ENCODE measurements at places on chromosomes 5 and 9. TPM values are rescaled to one million over a fixed set of nuclear protein-coding genes. Genes with fewer than 3 reads are reported as not detected.

DNA sequence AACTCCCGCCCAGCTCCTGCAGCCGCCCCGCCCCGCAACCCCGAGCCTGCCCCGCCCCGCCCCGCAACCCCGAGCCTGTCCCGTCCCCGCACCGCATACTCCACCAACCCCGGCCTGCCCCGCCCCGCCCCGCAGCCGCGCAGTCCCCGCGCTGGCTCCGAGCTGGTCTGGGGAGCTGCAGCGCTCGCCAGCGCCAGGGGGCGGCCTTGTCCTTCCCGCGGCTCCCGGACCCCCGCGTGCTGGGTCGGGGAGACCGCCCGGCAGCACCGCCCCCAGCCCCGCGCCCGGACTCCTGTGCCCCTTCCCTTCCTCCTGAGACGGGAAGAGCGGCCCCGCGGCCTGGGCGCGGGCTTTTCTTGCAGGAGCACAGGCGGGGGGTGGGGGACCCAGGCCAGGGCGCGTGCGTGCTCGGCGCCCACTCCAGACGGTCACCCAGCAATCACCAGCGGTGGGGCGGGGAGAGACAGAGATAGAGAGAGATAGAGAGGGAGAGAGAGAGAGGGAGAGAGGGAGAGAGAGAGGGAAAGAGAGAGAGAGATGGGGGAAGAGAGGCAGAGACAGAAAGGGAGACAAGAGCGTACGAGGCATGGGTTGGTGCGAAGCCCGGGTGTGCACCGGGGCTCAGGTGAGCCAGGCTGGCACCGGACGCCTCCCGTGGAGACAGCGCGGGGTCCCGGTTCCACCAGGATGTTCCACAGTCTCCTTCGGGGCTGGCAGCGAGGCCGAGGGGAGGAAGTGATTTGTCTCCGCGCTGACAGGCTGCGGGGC lies 14.7 kb upstream of the TMEM250 start:
- H3K4me3 ChIP-seq = peak overlapping the region; percentile 61
- peaks cover 68% of the 10 kb centered on the region for H3K27me3 ChIP-seq
- H3K36me3 ChIP-seq = no peaks in the 10 kb centered on the region
- peak; percentile 74 for DNase-seq
- H3K27ac ChIP-seq = no peak overlapping the region
- peaks cover 9% of the 10 kb centered on the region for H3K4me1 ChIP-seq

GRCh38 chr9:32395510-32396216 lies 11.2 kb downstream of the ACO1 start:
- H3K27me3 ChIP-seq = no peaks in the 10 kb centered on the region
- H3K4me1 ChIP-seq = no peaks in the 10 kb centered on the region
- DNase-seq = no peak

GRCh38 chr9:15717290-15717967 lies 164.6 kb downstream of the CCDC171 start:
- no peak overlapping the region for H3K27ac ChIP-seq
- no peaks in the 10 kb centered on the region for H3K27me3 ChIP-seq
- H3K4me3 ChIP-seq = no peak overlapping the region
- DNase-seq = no peak
- no peaks in the 10 kb centered on the region for H3K4me1 ChIP-seq
- H3K36me3 ChIP-seq = peaks cover 2% of the 10 kb centered on the region

DNA sequence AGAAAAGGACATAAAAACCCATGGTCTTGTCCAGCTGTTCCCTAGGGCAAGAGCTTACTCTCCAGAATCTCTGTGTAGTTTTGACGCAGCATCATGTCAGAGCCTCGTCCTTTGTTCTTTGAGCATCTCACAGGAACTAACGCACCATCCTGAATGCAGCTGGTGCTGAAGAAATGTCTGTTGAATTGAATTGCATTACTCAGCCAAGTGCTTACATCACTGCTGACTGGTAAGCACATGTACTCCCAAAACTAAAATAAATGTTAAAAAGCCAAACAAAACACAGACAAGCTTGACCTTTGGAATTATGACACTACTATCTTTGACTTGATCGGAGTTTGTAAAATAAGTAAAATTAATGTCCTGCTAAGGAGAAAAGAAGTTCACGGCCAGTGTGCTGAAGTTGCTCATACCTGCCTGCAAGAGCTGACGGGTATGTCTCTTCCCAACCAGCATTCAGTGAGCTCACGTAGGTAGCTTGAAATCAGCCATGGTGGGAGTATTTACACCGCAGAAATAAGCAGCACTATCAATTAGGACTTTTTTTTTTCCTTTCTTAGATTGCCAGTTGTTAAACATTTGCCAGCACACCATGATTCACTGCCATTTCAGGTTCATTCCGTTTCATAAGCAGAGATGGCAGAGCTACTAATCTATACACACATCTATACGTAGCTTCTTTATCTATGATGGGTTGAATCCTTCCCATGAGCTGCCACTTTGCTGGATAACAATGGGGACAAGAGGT lies 310.6 kb upstream of the MSX2 start:
- no peak overlapping the region for H3K4me3 ChIP-seq
- DNase-seq = no peak
- H3K27me3 ChIP-seq = no peaks in the 10 kb centered on the region
- peaks cover 53% of the 10 kb centered on the region for H3K4me1 ChIP-seq

DNA sequence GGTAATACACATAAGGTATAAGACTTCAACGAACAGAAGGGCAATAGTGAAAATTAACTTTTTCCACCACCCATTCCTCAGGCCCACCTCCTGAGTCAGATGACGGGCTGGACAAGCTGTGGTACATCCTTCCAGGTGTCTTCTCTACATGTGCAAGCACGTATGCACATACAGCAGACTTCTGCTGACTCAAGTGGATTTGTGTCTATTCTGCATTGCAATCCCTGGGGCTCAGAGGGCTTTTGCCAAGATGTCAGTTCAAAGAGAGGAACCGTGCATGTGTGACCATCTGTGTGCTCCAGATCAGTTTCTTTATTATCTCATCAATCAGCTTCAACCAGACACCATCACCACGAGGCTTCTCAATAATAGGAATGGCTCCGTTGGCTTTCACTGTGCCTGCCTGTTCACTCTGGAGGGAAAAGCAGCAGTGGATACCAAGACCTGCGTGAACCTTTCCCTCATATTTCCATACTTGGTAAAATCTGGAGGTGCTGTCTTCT lies 288.4 kb downstream of the MTRR start:
- H3K4me1 ChIP-seq = no peaks in the 10 kb centered on the region
- H3K36me3 ChIP-seq = no peaks in the 10 kb centered on the region
- no peaks in the 10 kb centered on the region for H3K27me3 ChIP-seq
- no peak for DNase-seq
- H3K27ac ChIP-seq = no peak overlapping the region
- H3K4me3 ChIP-seq = no peak overlapping the region

- peaks cover 4% of the 10 kb centered on the region for H3K27me3 ChIP-seq
- no peaks in the 10 kb centered on the region for H3K4me1 ChIP-seq
- no peak overlapping the region for H3K27ac ChIP-seq
These were observed 42.0 kb upstream of the SLC24A2 start for GRCh38 chr9:19830796-19831195.

Gene ABHD17B
- 27.0 TPM for total RNA-seq

- H3K36me3 ChIP-seq = peaks cover 3% of the 10 kb centered on the region
- peak overlapping the region; percentile 21 for H3K27ac ChIP-seq
- no peak overlapping the region for H3K4me3 ChIP-seq
- DNase-seq = no peak
These were observed 10.1 kb downstream of the EDIL3 start for GRCh38 chr5:84374568-84374967.

DNA sequence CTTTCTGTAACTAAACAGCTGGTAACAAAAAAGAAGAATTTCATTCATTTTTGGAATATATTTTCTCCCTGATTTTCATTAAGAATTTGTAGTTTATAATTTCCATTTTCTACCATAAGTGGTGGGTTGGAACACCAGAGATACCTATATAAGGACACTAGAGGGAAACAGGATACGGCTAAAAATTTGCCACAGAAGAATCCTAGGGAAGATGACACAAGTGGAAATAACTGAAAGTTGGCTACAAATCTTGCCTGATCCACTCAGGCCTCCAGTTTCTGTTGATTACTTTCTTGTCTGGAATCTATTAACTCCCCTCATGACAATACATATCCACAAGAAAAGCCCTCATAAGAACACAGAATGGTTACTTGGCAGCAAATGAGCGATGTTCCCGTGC lies 46.8 kb downstream of the FREM1 start:
- H3K36me3 ChIP-seq = peaks cover 15% of the 10 kb centered on the region
- no peak overlapping the region for H3K4me3 ChIP-seq
- H3K27ac ChIP-seq = no peak overlapping the region
- H3K4me1 ChIP-seq = peaks cover 17% of the 10 kb centered on the region
- DNase-seq = no peak

DNA sequence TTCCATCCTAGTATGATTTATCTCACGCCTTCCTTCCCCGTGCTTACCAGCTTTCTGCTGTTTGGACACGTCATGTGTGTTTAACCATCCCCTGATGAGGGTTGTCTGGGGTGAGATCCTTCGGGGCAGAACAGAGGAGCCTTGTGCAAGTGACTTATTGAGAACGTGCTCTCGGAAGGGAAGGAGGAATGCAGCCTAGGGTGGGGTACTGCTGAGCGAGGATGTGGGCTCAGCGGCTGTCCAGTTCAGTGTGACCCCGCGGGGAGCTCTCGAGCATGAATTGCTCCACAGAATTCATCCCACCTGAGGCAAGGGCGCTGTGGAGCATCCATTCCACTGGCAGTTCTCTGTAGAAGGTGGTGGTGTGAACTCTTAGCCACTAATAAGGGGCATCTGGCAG lies 4.0 kb downstream of the MYOZ3 start:
- H3K27ac ChIP-seq = no peak overlapping the region
- H3K4me1 ChIP-seq = peaks cover 17% of the 10 kb centered on the region
- DNase-seq = no peak
- no peaks in the 10 kb centered on the region for H3K36me3 ChIP-seq
- peaks cover 2% of the 10 kb centered on the region for H3K27me3 ChIP-seq
- H3K4me3 ChIP-seq = no peak overlapping the region

GRCh38 chr5:3118340-3118739 lies 366.9 kb upstream of the IRX2 start:
- DNase-seq = no peak
- peaks cover 54% of the 10 kb centered on the region for H3K4me1 ChIP-seq
- peaks cover 61% of the 10 kb centered on the region for H3K27me3 ChIP-seq
- H3K27ac ChIP-seq = no peak overlapping the region
- H3K36me3 ChIP-seq = no peaks in the 10 kb centered on the region

All from mesothelial cell of epicardium (in vitro differentiated cells).